Putamen (tissue), 1 donor: ENCODE measurements at places on chromosomes 12 and 14.

GRCh38 chr14:51988221-51988620 is 1.1 kb upstream of the RTRAF start:
- DNase-seq: no peak

DNA sequence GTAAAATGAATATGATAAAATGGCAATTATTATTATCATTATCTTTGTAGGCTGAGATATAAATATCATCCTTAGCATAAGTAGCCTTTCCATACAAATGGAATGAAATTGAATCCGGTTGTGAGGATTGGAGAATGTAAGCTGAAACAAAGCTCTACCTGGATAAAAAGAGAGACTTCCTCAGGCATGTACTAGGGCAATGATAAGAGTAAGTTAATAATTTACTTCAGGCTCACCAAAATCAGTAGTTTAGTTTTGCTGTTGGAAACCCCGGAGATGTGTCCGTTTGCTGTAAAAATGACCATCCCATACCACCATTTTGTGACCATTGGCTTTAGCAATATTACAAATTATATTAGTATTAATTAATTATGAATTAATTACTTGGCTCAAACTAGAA is 96.3 kb downstream of the C12orf75 start:
- no peak for DNase-seq

GRCh38 chr14:34113005-34113511 is 162.2 kb upstream of the EGLN3 start:
- no peak for DNase-seq

- no peak for DNase-seq
Measured at GRCh38 chr14:77508249-77508648, 9.6 kb upstream of the ISM2 start.

- DNase-seq: peak; percentile 29
Measured at GRCh38 chr14:91238661-91239060, 5.8 kb downstream of the GPR68 start.
